ENCODE measurements at places on chromosomes 7 and 10. TPM values are rescaled to one million over a fixed set of nuclear protein-coding genes. Genes with fewer than 3 reads are reported as not detected.

The AKR1D1 gene
- total RNA-seq = not detected

- no peak for DNase-seq
Observed at GRCh38 chr10:79170226-79170752, 101.5 kb downstream of the ZMIZ1 start.

DNA sequence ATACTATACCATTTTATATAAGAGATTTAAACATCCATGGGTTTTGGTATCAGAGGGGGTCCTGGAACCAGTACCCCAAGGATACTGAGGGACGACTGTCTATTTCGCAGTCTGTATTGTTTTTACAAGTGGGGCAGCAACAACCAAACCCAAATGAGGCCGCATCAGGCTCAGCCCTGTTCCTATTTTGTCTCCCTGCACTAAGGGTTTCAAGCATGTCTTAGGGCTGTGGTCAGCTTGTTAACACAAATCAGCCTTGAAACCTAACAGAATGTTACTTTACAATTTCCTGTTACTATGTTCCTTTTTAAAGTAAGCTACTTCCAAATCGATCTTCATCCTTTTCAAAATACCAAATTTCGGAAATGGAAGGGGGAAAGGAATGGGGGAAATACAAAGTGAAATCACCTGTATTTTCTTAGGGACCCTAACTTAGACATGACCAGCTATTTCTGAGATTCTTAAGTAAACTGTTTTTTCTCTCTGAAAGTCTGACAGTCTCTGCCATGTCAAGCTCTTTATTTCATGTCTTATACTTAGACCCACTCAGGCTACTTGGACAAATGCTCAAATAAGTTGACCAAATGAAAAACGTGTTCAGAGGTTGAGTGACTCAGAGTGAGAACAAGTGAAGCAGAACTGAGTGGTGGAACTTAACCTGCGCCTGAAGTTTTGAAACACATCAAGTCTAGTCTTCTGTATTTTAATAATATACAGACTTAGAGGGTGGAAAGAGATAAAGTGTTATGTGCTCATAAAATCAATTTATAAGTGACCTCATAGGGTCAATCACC lies 75.8 kb downstream of the C1GALT1 start:
- DNase-seq = no peak

DNA sequence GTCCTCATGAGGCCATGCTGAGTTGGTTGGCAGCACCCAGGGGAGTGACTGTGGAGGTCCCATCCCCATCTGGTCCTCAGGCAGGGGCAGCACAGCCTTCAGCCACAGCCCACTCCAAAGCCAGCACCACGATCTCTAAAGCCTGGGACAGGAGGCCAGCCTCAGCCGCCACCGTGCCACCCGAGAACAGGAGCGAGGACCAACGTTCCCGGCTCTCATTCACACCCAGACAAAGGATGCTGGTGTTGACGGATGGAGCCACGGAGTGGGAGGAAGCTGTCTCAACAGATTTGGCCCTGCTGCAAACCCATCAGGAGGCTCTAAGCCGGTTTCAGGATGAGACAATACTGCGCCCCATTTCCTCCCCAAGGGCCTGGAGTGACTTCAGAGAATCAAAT lies 42.7 kb upstream of the PPP2R2D start:
- DNase-seq = no peak

- DNase-seq = no peak
Observed at GRCh38 chr7:90777041-90777440, 180.9 kb downstream of the CDK14 start.

GRCh38 chr7:52749880-52750279 lies 285.6 kb upstream of the POM121L12 start:
- no peak for DNase-seq

DNA sequence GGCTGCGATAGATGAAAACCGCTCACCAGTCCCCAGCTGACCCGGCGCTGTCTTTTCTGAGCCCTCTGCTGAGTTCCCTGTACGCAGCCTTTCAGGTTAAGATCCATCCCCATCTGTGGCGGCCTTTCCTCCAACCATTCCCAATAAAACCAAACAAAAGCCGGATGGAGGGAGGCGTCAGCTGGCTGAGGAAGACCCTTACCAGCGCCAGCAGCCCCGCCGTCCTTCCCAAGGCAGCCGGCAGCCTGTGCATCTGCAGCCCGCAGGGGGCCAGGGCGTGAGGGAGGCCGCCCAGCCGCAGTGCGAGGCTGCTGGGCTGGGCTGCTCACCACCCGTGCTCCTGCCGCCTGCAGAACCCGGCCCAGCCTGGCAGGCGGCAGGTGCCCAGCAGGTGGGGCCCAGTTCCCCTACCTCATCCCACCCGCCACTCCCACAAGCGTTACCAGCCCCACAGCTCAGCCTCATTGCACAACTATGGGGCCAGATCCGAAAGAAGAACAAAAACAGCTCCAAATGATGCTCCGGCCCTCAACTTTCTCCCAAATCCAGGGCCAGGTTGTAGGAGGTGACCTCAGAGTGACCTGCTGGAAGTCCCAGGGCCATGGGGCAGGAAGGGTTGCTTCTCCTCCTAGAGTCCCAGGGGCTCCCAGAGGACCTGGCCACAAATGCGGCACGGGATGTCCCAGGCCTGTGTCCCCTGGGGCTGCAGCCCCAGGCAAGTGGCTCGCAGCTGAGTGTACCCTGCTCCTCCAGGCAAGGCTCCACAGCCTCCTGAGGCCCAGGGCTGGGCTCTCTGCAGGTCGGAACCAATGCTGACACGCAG lies 23.8 kb downstream of the PAPOLB start:
- DNase-seq = no peak

The SAP25 gene
- total RNA-seq = 9.9 TPM

DNA sequence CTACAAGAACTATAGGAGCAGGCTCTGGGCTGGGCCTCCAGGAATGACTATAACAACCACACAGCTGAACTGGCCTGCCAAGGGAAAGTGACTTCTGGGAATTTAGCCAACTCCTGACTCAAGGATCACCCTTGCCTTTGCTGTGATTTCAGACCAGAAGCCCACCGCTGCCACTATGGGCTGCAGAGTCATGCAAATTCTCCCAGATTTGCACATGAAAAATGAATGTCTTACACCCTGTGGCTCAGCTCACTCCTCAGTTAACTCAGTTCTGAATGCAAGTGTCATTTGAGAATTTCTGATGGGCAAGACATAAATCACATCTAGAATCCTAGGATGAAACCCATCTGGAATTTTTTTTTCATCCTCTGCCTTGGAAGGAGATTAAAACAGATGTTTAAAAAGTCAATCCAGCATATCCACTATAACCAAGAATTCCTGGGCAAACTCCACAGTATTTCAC lies 186.5 kb upstream of the BET1 start:
- no peak for DNase-seq

The HECW1 gene
- total RNA-seq = not detected

The HOXA5 gene
- total RNA-seq = not detected

DNA sequence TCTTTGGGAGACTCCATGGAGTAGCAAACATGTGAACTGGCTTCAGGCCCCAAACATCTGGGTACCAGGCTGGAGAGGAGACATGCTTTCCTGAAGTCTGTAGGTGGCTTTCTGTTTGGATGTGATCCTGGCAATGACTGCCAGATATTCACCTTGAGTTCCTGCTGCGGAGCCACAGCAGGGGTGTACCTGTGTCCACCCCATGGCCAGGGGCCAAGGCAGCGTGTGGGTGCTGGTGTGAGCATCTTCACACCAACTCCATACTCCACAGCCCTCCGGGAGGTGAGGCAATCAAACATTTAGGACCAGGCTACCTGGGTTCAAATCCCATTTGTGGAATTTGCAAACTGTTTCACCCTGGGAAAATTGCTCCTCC lies 113.0 kb downstream of the ADCY1 start:
- no peak for DNase-seq

The HYAL4 gene
- not detected for total RNA-seq

GRCh38 chr7:70637726-70638125 lies 494.2 kb upstream of the GALNT17 start:
- no peak for DNase-seq

GRCh38 chr10:114605155-114605797 lies 52.8 kb downstream of the ABLIM1 start:
- DNase-seq = no peak

GRCh38 chr10:118734475-118734874 lies 20.3 kb downstream of the CACUL1 start:
- DNase-seq = no peak

- DNase-seq = no peak
Observed at GRCh38 chr7:134415700-134416099, 43.2 kb downstream of the AKR1B1 start.

GRCh38 chr7:156929789-156930539 lies 19.5 kb upstream of the NOM1 start:
- peak; percentile 39 for DNase-seq

GRCh38 chr10:129613377-129613980 lies 146.4 kb downstream of the MGMT start:
- DNase-seq = no peak

DNA sequence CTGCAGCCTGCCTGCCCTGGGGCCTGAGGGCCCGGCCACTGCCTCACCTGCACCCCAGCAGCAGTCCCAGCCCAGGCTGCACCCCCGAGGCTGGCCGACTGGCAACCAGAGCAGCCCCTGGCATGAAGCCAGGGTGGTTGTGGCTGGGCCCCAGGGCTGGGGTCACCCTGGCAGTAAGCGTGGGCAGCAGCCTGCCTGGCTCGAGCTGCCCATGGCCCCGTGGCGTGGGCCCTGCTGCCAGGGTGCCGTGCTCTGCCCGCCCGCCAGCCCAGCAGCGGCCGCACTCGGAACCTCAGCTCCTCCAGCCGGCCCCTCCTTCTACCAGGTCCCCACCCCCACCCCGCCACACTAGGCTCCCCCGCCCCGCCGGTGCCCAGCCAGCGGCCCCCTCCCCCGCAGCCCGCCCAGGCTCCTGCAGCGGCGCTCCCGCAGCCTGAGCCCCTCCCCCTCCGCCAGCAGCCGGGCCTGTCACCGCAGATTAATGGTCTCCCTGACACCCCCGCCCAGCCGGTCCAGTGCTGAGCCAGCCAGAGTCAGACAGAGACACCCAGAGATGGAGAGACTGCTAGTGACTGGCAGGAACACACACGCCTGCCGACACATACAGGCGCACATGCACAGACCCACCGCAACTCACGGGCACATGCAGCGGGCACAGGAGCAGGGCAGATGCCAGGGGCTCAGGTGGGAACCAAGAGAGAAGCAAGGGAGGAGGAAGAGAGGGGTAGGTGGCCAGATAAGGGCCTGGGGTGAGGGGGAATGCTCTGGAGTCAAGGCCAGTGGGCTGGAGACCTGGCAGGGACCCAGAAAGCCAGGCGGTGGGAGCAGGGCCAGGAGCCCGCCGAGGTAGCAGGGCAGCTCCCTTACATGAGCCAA lies 22.4 kb downstream of the KCNH2 start:
- DNase-seq = no peak

- no peak for DNase-seq
Observed at GRCh38 chr7:157335236-157335635, 1.6 kb upstream of the DNAJB6 start.

DNA sequence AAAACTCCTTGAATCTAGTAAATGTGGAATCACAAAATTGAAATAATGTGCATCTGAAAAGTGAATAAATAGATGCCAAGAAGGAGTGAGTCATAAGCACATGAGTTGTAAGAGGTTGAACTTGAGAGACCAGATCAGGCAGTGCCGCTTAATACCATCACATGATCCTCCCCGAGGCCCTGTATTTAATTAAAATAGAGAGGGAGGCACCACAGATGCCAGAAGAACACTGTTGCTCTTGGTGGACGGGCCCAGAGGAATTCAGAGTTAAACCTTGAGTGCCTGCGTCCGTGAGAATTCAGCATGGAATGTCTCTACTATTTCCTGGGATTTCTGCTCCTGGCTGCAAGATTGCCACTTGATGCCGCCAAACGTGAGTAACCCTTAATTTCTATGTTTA lies at the start of gene GPNMB:
TSS of gene GPNMB (plus strand) at position 221 of the 400 bp plus-strand sequence. CDS start at position 304, 83 bp downstream.
- DNase-seq = no peak

The TRA2A gene
- 77.8 TPM for total RNA-seq

DNA sequence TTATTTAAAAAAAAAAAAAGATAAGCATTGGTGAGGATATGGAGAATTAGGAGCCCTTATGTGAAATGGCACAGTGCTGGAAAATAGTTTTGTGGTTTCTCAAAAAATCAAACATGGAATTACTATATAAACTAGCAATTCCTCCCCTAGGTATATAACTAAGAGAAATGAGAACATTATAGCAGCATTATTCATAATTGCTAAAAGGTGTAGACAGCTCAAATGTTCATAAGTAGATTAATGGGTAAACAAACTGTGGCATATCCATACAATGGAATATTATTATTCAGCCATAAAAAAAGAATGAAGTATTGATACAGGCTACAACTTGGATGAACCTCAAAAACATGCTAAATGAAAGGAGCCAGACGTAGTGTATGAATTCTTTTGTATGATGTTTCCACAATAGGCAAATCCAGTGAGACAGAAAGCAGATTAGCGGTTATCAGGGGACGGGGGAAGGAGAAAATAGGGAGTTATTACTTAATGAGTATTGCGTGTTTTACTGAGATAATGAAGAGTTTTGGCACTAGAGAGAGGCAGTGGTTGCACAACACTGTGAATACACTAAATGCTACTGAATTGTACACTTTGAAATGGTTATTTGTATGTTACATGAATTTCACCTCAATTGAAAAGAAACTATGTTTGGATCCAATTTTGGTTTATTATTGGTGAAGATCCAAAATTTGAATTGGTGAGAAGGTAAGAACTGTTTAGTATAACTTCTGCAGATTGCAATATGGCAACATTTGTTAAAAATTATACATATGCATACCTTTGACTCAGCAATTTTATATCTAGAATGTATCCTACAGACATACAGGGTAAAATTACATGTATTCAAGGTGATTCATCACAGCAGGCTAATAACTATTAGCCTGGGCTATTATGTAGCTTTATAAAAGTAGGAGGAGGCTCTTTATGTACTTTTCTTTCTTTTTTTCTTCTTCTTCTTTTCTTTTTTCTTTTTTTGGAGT lies 69.7 kb downstream of the VCL start:
- DNase-seq = no peak

The ASAH2 gene
- total RNA-seq = 3.0 TPM

- DNase-seq = peak; percentile 18
Observed at GRCh38 chr10:35641676-35642034, 441 bp downstream of the FZD8 start.

GRCh38 chr10:126972635-126973414 lies 67.6 kb downstream of the DOCK1 start:
- DNase-seq = no peak

GRCh38 chr7:151459726-151460473 lies 20.0 kb upstream of the CRYGN start:
- no peak for DNase-seq

Data from activated CD4-positive, alpha-beta memory T cell treated with anti-CD3 and anti-CD28 coated beads for 36 hours (primary cell).